Stimulated activated CD8-positive, alpha-beta memory T cell treated with anti-CD3 and anti-CD28 coated beads, Interleukin-15, amount 100 ng/mL, for 24 hours (primary cell): ENCODE measurements at places on chromosomes 2 and 18.

GRCh38 chr2:217866457-217866856 is 136.3 kb downstream of the TNS1 start:
- DNase-seq: no peak

DNA sequence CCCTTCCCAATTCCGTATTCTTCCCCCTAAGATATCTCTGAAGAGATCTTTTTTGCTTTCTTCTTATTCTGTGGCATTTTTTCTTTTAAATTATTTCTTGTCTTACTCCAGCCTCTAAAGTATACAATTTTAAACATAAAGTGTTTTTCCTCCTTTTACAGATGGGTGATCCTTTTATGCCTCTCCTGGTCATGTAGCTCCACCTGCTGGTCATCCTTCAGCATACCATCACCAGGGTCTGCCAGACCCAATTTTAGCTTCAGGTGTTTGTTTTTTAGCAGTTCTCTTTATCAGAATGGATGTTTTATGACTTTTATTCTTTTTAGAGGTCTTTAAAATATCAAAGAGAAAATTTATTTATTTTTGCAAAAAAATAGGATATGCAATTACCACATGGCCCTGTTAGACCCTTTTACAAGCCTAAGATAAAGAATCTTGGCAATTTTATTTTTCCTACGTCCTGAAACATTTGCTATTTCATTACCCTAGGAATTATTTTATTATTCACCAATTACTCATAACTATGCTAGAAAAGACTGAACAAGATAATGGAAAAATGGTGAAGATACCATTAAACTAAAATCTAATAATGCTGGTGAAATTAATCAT is 55.5 kb downstream of the PIGN start:
- DNase-seq: no peak

GRCh38 chr2:236163471-236164200 is 4.5 kb downstream of the GBX2 start:
- DNase-seq: no peak

DNA sequence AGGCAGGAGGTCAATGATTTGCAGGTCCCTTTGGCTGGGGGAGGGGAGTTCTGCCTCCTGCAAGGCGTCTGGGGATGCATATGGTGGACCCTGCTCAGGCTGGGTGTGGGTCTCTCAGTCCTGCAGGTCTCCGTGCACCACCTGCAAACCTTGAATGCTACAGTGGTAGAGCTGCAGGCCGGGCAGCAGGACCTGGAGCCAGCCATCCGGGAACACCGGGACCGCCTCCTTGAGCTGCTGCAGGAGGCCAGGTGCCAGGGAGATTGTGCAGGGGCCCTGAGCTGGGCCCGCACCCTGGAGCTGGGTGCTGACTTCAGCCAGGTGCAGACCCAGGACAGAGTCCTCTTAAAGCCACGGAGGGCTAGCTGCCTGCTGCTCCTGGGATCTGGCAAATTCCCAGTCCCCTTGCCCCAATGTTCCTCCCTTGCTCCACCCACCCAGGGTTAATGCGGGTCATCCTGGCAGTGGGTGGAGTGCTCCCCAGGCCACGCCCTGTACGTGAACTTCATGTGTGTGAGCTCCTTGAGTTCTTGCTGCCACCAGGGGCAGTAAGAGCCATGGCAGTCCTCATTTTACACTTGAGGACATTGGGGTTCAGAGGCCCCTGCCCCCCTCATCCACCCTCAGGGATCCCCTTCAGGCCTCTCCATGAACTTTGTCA is 3.1 kb downstream of the PROM2 start:
- no peak for DNase-seq

- no peak for DNase-seq
These were observed 143.7 kb downstream of the ATL2 start for GRCh38 chr2:38233231-38233983.

- no peak for DNase-seq
These were observed 316.8 kb downstream of the DCDC2C start for GRCh38 chr2:4020153-4020552.

GRCh38 chr2:213559053-213559452 is 274.8 kb downstream of the SPAG16 start:
- DNase-seq: no peak

DNA sequence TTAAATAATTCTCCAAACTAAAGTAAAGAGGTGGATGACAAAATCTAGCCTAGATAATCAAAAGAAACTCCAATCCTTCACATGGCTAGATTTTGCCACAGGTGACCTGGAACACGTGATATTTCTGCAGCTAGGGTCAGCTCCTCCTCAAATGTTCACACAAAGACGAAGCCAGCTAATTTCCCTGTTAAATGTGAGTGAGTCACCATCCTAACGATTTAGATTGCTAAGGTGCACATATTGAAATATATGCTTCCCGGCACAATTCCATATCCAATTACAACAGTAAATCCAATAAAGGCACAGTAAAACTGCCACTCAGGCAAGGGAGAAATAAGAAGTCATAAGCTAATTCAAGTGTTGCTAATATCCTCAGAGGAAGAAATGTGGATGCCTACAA is 28.7 kb downstream of the IKZF2 start:
- no peak for DNase-seq

DNA sequence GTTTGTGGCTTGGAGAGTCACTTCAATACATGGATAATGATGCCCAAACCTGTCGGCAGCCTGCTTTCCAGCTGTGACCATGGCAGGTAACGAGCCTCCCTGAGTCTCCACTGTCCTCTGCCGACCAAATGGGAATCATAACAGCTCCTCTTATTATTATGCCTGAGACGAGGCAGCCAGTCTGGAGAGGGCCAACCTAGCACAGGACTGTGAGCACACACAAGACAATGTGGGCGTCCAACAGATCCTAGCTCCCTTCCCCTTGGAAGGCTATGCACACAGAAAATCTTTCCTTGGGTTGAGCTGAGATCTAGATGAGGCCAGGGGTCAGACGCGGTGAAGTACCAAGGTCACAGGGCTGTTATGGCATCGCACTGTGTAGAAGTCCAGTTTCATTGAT is 890 bp upstream of the SLC4A3 start:
- DNase-seq: no peak

DNA sequence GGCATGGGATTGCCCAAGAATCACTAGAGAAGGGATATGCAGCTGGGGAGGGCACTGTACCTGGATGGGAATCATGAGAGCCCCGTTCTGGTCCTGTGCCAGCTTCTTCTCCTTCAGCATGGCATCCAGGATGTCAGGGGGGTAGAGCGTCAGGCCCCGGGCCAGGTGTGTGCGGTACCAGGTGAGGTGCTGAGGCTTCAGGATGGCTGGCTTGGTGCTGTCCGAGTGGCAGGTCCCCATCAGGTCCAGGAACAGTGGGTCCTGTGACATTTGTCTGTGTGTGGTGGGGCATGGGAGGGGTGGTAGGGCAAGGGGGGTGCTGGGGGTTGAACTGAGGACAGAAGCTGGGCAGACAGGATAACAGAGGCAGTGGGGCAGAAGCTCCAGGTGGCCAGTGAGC is 13.2 kb downstream of the CFAP65 start:
- no peak for DNase-seq

DNA sequence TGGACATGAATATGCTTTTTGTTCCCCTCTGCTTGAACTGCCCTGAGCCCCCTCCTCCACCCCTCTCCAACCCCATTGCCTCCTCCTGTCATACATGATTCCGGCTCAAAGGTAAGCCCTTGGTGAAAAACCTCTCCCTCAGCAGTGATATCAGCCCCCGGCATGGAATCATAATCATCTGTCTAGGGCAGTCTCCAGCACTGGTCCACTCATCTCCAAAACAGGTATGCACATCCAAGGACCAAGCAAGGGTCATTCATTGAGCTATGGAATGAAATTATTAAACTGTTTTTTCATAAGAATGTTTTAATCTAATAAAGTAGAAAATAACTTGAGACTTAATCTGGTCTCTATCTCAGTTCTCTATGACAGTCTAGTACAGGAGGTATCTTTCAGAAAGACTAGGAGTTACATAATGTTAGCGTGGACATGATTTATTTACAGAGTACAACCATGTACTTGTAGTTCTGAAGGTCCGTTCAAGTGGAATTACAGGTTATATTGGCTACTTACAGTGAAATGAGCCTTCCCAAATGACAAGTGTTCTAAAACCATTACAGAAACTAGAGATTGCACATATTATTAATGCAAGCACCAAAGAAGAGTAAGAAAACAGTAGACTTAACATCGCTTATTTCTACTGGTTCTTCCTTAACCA is 75.2 kb downstream of the ACVR1 start:
- no peak for DNase-seq

DNA sequence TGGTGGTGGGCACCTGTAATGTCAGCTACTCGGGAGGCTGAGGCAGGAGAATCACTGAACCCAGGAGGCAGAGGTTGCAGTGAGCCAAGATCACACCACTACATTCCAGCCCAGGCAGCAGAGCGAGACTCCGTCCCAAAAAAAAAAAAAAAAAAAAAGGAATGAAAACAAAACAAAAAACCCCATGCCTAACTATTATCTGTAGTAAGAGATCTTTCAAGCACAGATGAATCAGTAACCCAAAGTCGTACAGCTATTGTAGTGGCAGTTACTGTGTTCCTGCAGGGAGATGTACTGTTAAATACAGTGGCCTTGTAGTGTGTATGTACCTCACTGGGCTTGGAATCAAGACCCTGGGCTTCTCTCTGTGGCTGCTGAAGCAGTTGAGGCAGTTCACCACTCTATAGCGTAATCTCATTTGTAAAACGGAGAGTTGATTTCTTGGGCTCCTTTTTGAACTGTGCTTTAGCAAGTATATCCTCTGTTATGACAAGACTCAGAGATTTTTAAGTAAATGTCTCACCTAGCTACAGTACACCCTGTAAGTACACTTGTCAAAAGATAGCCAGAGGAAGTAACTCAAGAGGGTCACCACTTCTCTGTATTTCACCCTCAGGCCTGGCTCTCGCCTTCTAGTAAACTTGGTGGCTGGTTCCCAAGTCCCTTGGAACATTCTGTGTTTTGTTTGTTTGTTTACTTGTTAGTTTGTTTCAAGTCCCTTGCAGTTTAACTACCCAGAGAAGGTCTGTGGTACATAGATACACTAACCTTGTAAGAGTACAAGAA is 109.6 kb upstream of the FOSL2 start:
- DNase-seq: no peak

DNA sequence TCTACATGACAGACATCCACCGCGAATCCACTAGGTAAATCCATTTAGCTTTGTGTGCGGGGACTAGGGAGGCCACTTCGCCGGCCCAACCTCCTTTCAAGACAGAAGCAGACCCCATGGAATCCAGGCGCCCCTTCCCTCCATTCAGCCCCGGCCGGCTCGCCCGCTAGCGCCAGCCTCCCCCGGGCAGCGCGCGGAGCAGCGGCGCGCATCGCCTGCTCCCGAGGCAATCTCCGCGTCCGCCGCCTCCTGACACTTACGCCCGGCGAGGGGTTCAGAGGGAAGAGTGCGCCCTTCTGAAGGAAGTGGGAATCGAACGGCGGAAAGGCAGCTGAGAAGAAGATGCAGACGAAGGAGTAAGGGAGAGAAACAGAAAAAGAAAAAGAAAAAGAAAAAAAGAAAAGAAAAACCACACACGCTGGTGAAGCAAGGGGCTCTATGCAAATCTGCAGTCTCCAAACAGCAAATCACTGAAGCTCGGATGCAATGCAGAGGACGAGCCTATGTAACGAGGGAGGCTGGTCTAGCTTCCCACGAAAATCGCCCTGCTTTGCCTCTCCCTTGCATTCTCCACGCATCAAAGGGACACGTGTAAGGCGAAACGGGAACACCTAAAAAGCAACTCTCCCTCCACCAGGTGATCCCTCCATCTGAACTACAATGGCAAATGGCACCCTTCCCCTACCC is 684.4 kb downstream of the NRXN1 start:
- no peak for DNase-seq

- no peak for DNase-seq
These were observed 3.0 kb downstream of the ACOXL start for GRCh38 chr2:110735366-110735765.

DNA sequence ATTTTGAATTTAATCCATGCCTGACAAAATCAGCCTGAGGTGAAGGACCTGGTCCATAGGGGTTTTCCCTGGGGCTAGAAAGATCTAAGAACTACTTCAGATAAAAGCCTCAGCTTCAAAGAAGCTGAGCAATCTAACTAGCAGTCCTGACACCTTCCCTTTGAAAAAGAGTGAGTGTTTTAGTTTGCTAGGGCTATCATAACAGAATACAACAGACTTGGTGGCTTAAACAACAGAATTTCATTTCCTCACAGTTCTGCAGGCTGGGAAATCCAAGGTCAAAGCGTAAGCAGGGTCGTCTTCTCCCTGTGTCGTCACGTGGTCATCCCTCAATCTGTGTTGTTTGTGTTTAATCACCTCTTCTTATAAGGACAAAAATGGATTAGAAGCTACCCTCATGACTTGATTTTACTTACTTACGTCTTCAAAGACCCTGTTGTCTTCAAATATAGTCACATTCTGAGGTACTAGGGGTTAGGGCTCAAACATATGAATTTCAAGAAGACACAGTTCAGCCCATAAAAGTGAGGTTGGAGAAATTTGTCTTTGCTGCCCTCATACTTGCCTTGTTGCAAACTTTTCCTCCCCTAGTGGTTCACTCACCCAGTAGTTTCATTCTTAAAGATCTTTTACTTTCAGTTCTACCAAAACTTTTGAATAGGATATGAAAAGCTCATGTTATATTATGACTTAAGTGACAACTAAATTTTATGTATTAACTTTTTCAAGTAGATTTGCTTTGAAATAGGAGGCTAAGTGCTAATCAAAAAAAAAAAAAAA is 673.8 kb downstream of the ARHGAP15 start:
- no peak for DNase-seq

GRCh38 chr2:61074100-61074499 is 8.4 kb downstream of the SANBR start:
- DNase-seq: no peak

GRCh38 chr2:216015722-216016464 is 2.5 kb upstream of the MREG start:
- DNase-seq: no peak

DNA sequence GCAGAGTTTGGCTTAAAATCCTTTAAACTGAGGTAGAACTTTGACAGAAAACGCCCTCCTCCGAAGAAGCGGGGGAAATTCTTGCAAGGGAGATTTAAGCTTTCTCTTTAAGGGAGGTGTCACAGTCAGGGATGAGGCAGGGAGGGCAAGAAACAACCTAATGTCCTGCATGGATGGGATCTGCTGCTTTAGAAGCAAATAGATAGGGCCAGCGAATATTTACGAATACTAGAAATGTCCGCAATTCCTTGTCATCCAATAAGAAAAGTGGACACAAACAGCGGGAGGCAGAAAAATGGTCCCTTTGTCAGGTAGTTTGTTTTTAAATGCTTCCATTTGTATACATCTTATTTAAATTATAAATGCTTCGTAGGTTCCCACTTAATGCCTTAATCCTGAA is 12.0 kb downstream of the MEIS1 start:
- no peak for DNase-seq
